Suprapubic skin (tissue), 4 donors: ENCODE measurements at places on chromosomes 2 and 18. TPM values are rescaled to one million over a fixed set of nuclear protein-coding genes. Genes with fewer than 3 reads are reported as not detected.

DNA sequence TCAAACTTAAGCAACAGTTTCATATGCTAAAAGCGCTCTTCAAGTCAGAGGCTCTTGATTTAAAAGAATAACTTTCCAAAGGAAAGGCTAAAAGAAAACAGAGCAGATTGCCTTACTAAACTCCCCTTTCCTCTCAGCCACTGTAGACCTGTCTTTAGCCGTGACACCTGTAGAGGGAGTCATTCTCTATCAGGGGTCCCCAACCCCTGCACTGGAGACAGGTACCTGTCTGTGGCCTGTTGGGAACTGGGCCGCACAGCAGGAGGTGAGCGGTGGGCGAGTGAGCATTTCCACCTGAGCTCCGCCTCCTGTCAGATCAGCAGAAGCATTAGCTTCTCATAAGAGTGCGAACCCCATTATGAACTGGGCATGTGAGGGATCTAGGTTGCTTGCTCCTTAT, 9.6 kb downstream of the SLC14A1 start:
- no peaks in the 10 kb centered on the region for H3K4me1 ChIP-seq
- H3K36me3 ChIP-seq, result no peaks in the 10 kb centered on the region
- no peak overlapping the region for H3K4me3 ChIP-seq
- no peak for DNase-seq
- H3K27me3 ChIP-seq, result no peaks in the 10 kb centered on the region

DNA sequence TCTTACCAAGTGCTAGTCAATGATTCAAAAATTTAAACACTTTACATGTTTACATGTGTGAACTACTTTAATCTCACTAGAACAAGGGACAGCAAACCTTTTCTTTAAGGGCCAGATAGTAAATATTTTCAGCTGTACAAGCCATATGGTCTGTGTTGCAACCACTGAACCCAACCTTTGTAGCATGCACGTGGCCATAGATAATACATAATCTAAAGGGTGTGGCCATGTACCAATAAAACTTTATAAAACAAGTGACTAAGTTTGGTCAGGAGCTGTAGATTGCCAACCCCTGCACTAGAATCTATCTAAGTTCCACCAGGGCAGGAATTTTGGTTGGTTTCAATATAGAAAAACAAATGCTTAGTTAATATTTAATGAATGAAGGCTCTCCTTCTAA, 18.4 kb upstream of the SPRED2 start:
- H3K36me3 ChIP-seq, result no peaks in the 10 kb centered on the region
- no peak overlapping the region for H3K4me3 ChIP-seq
- no peaks in the 10 kb centered on the region for H3K27me3 ChIP-seq
- no peaks in the 10 kb centered on the region for H3K4me1 ChIP-seq
- no peak for DNase-seq

GRCh38 chr2:88254437-88255091, 84.4 kb downstream of the THNSL2 start:
- no peak for DNase-seq
- H3K27ac ChIP-seq, result no peak overlapping the region
- H3K4me3 ChIP-seq, result no peak overlapping the region

REG1B gene
- total RNA-seq, result not detected

DNA sequence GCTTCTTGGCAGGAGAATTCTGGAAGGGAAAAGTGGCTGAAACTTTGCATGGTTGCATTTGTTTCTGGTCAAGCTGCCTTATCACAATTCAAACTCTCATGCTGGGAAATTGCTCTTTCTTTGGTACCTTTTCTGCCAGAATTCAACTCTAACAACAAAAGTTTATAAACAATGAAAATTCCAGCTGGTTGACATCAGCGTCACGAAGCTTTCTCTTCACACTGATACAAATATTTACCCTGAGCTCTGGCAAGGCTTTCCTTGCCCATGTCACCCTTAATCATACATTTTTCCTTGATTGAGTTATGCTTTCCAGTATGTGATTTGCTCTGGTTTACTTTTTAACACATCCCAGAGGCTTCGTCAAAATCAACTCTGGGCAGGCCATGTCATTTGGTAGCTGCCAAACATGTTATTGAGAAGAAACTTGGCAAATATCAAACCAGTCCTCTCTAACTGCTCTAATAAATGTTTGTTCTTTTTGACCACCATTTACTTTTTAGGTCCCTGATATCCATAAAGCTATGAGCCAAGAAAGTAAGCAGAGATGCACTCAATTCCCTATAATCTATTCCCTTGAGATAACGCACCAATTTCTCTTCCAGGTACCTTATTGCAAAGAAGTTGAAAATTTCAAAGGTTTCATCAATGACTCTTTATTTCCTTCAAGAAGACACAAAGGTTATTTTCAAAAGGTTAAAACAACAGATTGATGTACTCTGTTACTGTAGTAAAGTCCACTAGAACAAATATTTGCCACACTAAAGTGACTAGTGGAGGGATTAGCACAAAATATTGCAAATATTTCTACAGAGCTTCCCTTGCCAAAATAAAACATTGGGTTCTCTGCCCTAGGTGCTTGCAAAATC, 1241.1 kb upstream of the ZEB2 start:
- H3K4me3 ChIP-seq, result no peak overlapping the region
- H3K4me1 ChIP-seq, result no peaks in the 10 kb centered on the region
- no peak for DNase-seq
- no peaks in the 10 kb centered on the region for H3K36me3 ChIP-seq
